ENCODE measurements at places on chromosomes 16 and 17. TPM values are rescaled to one million over a fixed set of nuclear protein-coding genes. Genes with fewer than 3 reads are reported as not detected.

DNA sequence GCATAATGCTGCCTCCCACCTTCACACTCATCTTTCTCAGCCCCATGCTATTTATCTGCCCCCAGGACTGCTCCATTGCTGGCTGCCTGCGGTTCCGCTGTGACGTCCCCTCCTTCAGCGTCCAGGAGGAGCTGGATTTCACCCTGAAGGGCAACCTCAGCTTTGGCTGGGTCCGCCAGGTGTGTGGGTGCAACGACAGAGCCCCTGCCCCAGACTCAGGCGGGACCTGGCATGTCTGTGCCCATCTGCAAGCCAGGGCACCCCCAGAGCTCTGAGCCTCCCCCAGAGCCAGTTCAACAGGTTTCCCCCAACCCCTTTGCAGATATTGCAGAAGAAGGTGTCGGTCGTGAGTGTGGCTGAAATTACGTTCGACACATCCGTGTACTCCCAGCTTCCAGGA, 12.9 kb upstream of the ITGAD start:
- no peak for DNase-seq

DNA sequence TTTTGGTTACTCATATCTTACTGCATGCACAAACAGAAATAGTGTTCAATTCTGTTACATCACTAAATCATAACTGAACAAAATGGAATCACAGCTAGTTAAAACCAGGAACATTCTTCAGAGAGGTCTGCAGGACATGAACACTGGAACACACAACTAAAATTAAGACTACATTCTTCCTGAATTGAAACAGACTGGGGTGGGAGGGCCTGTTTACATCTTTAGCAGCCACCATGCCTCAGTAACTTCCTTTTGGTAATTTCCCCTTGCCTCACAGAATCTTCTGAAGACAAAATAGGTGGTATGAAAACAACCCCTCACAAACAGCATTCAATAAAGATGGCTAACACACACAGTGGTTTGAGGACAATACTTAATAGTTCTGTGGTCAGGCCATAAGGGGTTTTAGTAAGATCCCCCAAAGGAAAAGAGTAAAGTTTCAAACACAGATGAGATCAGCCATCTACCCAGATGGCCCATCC, 6.5 kb downstream of the MARF1 start:
- DNase-seq = no peak

- DNase-seq = no peak
Measured at GRCh38 chr16:49562228-49562627, 188.6 kb downstream of the C16orf78 start.

DNA sequence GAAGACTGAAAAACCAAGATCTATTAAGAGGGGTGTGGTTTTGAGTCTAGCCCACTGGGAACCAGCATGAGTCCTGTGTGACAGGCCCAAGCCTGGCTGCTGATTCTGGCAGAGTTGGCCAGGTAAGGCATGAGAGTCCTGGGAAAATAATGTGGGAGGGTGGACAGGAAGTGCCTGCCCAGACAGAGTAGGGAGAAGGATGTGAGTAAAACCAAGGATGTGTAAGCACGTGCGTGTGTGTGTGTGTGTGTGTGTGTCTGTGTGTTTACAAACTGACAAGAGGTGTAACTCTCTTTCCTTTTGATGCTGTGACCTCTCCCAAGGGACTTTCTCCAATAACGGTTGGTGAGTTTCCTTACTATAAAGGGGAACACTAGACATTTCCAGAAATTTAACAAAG, 15.6 kb upstream of the TEX2 start:
- no peak for DNase-seq

DNA sequence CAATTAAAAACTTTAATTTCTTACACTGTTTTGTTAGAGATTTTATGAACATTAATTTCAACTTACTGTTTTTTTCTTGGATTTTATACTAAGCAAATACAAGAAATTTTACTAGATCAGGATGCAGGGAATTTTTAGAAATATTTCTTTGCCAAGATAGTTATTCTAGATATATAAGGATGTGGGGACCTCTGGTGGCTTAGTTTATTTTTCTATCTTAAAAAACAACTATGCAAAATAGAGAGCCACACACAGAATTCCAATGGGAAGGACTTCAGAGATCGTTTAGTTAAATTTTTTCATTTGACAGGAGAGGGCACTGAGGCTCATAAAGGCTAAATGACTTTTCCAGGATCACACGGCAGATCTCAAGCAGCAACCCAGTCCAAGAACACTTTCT, 23.0 kb upstream of the CAPNS2 start:
- no peak for DNase-seq

GRCh38 chr17:73521376-73521775, 122.9 kb downstream of the SDK2 start:
- no peak for DNase-seq

DNA sequence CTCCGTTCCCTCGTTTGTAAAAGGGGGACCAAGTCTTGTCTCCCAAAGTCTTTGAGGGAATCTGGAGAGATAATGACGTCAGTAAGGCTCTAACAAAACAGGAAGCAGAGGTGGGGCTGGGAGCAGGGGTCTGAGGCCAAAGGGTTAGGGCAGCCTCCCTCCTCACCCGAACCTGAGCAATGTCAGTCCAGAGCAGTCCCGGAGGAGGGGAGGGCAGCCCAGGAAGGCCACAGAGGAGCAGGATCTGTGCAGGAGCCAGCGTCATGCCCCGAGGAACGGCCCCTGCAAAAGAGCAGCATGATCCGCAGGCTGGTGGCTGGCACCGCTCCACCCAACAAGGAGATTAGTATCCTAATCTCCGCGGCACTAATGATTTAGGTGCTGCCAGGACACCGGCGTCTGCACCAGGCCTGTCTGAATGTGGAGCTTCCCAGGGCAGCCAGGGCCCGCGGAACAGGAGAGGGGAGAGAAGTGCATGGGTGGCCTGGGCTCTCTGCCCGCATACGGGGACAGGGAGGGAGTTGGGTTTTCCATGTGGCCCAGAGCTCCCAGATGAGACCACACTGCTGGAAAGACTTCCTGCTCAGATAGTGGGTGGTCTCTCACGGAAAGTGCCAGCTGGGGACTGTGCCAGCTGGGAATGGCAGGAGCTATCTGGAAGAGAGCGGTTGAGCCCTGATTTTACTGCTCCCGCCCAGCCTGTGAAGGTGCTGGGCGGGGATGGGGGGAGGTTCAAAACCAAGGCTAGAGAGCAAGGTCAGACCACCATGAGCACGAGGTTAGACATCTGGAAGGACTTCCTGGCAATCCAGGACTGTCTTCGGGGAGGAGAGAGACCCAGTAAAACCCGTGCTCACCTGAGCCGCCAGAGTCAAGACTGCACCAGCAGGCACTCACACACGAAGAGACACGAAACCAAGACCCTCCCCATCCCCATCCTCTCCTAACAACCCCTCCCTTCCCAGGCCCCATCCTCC, 11.0 kb upstream of the KRT17 start:
- DNase-seq = no peak

GRCh38 chr17:68418876-68419275, 38.4 kb downstream of the WIPI1 start:
- DNase-seq = no peak

GRCh38 chr17:21247552-21248258, 5.5 kb downstream of the NATD1 start:
- no peak for DNase-seq

DNA sequence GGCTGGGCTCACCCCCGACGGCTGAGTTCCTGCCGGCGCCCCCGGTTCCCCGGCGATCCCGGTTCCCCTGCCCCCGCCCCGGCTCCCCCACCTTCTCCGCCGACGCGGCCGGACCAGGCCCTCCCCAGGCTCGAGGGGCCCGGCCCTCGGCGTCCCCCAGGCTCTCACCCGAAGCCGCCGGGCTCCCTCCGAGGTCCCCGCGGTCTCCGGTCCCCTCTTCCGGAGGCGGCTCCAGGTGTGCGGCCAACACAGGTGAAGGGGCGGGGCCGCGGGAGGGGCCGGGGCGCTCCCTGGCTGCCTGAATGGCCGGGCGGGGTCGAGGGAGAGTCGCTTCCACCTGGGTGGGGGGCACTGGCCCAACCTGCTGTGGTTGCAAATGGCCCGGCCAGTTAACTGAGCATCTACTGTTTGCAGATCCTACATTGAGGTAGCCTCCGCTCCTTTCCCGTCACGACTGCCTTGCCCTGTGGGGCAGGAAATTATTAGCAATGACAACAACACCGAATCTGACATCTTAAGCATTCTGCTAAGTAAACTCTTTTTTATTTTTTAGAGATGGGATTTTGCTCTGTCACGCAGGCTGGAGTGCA, at the start of gene BICDL2:
TSS of gene BICDL2 (minus strand) at position 219 of the 590 bp plus-strand sequence. CDS start 1,448 bp downstream, outside the sequence.
- DNase-seq = no peak

DNA sequence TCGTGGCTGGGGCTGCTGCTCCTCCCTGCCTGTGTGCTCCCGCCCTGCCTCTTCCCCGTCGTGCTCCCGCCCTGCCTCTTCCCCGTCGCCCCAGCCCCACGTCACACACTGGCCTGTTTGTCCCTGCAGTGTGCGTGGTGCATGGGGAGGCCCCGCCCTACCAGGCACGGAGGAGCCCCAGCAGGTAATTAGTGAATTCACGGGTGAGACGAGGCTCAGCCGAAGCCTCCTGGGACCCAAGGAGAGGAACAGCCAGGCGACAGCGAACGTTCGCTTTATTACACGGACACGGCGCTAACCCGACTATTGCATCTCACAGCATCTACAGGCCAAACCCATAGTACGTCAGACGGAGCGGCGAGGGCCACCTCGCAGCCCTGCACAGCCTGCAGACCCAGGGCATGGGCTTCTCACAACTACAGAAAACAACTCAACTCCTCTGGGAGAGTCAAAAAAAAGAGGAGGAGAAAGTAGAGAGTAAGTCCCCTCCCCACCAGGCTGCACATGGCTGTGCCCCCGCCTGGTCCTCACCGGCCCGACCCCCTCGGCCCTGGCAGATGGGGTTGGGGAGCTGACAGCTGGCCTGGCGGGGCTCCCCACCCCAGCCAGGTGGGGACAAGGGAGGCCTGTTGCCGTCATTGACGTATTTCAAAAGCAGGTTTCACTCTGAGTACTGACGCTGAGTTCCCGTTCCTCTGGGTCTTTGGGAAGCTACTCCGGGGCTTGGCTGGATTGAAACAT, 4.3 kb upstream of the PABPN1L start:
- DNase-seq = no peak

DNA sequence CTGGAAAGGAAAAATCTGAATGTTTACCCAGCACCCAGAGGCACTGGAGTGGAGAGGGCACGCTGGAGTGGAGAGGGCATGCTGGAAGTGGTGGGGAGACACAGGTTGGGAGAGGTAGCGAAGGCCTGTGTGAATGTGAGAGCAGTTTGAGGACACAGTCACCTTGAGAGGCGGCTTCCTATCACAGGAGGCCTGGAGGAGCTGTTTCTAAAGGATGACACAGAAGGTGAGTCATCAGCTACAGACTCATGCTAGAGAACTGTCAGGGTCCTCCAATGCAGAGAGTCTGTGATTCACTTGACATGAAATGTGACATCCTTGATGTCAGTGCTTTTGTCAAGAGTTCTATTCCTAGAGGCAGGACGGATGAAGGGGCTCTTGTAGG, 13.8 kb downstream of the CTRL start:
- DNase-seq = no peak

GRCh38 chr16:67979955-67980678, at the start of gene DPEP3:
Gene DPEP3 (minus strand): TSS chr16:67980499. CDS start chr16:67980380, 119 bp downstream.
- no peak for DNase-seq

GRCh38 chr17:2202302-2202995, 101.1 kb downstream of the SMG6 start:
- no peak for DNase-seq

GRCh38 chr16:57184887-57185445, 873 bp downstream of the PSME3IP1 start:
- no peak for DNase-seq

DNA sequence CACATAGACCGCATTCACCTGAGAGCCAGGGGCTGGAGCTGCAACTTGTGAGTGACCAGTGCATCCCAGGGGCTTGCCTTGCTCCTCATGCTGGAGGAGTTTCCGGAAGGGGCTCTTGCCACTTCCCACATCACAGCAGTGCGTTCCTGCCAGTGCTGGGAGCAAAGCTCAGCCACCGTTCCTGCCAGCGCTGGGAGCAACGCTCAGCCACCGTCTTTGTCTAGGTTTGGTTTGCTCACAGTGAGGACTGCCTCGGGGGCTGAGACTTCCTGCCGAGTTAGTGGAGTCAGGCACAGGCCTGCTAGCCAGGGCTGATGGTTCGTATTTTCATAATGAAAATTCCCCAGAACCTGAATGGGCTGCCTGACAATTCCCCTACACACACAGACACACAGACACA, 5.4 kb upstream of the CHRNE start:
- no peak for DNase-seq

GRCh38 chr16:26795184-26795583, 271.5 kb upstream of the C16orf82 start:
- DNase-seq = no peak

GRCh38 chr16:19636436-19637267, 81.1 kb downstream of the VPS35L start:
- no peak for DNase-seq

DNA sequence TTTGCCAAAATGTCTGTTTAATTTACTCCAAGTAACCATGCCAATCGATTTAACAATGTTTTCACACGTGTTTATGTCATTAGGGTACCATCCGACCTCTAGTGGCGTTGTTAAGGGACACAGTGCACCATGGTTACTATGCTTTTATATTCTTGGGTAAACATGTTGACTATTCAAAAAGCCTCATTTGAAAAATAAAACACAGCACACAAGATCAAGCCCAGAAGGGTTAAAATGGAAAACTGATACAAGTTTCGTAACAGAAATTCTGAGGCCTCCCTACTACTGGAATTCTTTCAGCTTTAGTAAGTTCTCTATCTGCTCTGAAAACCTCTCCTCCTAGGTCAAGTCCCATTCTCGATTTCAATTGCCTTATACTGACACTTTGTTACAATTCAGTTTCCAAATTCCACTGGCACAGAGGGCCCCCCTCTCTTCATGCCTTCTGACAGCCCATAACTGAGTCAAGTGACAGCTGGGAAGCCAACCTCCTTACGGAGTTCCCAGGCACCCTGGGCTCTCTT, 2.1 kb downstream of the CFAP20 start:
- DNase-seq = peak; percentile 40

AFMID gene
- polyA plus RNA-seq = 36.7 TPM

MSL1 gene
- 111 TPM for polyA plus RNA-seq

ENDOV gene
- 21.9 TPM for polyA plus RNA-seq

WNK4 gene
- polyA plus RNA-seq = 0.43 TPM

DPEP1 gene
- polyA plus RNA-seq = 0.72 TPM

LGALS9B gene
- polyA plus RNA-seq = not detected

SMIM36 gene
- polyA plus RNA-seq = 0.15 TPM

EXOC3L1 gene
- polyA plus RNA-seq = 12.9 TPM

SOST gene
- polyA plus RNA-seq = not detected

MYL11 gene
- 9,236 TPM for polyA plus RNA-seq

GCGR gene
- polyA plus RNA-seq = not detected

All from forelimb muscle (tissue), 1 donor.